ENCODE measurements at places on chromosomes 16 and 17.

DNA sequence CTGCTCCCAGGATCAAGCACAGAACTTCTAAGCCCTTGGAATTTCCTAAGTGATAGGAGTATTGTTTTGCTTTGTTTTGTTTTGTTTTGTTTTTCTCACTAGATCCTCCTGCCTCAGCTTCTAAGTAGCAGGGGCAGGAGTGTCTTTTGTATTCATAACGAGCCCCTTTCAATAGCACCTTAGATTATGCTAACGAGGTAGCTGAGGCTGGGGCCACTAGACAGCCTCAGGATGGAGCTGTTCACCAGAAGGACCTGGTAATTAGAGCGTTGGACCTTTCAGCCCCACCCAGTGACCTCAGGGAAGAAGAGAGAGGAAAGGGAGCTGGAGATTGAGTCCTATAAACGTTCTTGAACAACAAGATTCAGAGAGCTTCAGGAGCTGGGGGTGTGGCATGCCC, 43.6 kb downstream of the IKZF3 start:
- DNase-seq = no peak

GRCh38 chr16:54072237-54072636, 214.3 kb downstream of the IRX3 start:
- no peak for DNase-seq

- no peak for DNase-seq
Observed at GRCh38 chr17:692116-692515, 22.5 kb downstream of the VPS53 start.

DNA sequence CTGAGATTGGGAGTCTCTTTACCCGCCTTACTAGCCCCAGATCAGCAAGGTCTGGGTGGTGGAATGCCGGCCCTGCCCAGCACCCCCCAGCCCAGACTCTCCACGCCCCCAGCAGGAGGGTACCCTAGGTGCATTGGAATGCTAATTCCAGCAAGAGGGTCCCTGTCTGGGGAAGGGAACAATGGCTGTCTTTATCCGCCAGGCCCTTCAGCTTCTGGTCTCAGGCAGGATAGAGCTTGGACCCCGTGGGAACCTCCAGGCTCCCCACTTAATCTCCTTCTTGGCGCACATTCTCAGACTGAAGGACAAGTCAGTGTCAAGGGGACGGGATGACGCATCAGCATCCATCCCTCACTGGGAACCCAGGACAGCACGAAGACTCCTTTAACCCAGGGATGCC, 85.1 kb downstream of the LITAF start:
- DNase-seq = no peak

DNA sequence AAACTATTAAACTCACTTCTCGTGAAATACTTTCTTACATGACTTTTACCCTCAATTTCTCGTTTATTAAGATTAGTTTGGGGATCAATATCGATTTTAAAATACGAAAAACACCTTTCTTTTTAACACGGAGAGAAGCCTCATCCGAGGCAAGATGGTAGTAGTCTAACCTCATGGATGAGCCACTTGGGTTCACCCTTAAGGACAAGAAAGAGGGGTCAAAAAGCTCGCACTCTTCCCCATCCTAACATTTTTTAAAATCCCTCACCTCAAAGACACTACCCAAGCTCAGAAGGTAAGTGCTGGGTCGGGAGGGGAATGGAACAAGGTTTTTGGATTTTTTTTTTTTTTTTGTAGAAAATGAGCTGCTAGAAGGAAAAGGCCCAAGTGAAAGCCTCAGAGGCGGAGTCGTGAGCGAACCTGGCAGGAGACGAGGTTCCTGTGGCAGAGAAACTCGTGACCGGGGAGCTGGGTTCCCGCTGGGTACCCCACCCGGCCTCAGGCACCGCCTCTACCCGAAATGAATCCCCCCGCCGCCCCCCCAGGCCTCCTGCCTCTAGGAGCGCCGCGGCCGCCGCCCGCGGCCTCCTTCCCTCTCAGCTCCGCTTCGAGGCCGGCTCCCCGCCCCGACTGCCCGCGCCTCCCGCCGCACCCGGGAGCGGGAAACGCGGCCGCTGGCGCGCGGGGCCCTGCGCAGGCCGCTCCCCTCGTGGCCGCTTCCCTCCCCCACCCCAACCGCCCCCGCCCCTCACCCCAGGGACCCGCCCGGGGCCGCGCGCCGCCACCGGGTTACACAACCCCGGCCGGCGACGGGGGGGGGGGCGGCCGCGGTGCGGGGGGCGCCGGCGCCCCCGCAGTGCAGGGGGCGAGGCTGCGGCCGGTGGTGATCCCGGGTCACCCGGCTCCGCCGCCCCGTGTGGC, 1.6 kb downstream of the NUFIP2 start:
- DNase-seq = peak; percentile 42

- no peak for DNase-seq
Observed at GRCh38 chr16:60852635-60853034, 1183.6 kb downstream of the CDH8 start.

- DNase-seq = no peak
Observed at GRCh38 chr16:90078579-90078895, 1.4 kb upstream of the PRDM7 start.

GRCh38 chr16:54628796-54629625, 301.7 kb upstream of the IRX5 start:
- no peak for DNase-seq

DNA sequence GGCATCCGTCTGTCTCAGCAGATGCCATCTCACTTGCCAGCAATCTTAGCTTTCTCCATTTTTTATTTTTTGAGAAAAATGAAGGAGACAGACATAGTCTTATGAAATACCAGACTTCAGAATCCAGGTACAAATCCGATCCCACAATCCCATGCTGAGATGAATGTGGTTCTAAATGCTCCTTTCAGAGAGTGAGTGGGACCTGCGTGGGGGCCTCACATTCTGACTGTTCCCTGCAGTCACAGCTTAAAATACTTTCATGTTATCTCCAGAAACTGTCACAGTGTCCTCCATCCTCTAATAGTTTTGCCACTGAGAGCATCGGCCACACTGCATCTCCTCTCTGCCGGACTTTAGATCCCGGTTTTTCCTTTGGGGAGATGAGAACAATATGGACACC, 34.9 kb upstream of the ENDOV start:
- no peak for DNase-seq

DNA sequence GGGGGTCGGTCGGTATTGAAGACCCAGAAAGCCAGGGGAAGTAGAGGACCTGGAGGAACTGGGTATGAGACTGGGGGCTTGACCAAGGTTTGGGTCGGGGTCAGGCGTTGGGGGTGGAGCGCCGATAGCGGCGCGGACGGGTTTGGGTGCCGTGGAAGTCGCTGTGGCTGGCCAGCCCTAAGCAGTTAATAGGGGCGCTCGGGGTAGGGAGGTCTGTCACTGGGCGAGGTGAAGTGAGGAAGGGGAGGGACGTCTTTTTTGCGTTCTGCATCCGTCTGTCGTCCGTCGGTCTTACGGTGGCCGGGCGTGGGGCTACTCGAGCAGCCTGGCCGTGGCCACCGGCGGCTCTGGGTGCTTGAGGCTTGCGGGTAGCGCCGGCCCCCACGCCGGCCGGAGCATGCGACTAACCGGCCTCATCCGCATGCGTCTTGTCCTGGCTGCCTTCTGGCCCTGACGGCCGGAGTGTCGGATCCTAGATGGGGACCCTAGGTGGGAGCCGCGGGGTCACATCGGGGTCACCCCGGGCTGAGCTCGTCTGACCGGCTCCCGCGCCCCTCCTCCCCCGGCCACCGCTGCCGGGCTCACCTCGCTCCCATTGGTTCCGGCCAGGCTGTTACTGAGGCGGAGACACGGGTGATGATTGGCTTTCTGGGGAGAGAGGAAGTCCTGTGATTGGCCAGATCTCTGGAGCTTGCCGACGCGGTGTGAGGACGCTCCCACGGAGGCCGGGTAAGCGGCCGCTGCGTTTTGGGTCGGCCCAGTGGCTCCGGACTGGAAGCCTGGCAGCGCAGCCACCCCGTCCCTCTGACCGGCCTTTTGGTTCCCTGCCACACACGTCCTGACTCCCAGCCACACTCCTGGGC, 10.3 kb upstream of the TMEM88 start:
- DNase-seq = peak; percentile 76

GRCh38 chr16:30760001-30760559, 1.8 kb downstream of the CFAP119 start:
- DNase-seq = no peak

- no peak for DNase-seq
Observed at GRCh38 chr16:3503523-3503922, 2.7 kb downstream of the CLUAP1 start.

GRCh38 chr17:61410141-61411010, 10.7 kb downstream of the TBX2 start:
- DNase-seq = peak; percentile 65

DNA sequence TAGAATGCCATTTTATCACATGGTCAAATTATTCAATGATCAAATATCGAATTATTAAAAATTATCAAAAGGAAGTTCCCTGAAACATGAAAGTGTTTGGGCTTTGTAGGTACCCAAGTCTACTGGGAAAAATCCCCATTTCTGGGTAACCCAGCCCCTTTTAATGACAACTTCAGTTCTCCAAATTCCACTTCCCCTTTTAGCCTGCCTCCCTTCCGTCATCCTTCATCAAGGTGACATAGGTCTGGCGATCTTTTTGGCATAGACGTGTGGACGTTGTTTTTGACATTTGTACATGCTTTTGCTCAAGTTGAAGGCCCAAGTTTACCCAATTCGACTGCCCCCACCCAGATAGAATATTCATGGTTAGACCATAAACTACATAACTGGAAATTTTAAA, 660.9 kb downstream of the MAF start:
- no peak for DNase-seq

DNA sequence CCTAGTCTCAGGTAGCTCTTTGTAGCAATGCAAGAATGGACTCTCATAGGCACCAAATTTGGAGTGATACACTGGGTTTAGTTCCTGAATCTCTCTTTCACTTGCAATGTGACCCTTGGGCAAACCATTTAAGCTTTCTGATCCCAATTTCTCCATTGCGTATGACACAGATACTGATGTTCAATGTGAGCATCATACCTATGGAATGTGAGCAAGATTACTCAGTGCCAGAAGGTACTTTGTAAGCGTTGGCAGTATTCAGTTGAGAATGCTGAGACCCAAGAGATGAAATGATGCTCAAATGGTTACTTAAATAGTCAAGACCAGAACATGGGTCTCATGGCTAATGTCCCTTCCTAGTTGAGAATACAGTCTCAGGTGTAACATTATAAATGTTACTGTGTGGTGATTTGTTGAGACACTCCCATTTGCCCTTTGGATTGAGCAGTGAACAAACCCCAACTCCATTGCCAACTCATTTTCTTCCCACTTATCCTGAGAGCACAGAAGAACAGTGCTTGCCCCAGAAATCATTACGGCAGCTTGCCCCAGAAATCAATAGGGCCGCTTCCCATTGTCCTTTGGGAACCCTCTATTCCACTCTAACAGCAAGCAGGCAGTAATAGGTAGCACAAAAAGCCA, 134.1 kb downstream of the SOX9 start:
- DNase-seq = no peak

- no peak for DNase-seq
Observed at GRCh38 chr16:86685076-86685475, 106.7 kb downstream of the FOXL1 start.

DNA sequence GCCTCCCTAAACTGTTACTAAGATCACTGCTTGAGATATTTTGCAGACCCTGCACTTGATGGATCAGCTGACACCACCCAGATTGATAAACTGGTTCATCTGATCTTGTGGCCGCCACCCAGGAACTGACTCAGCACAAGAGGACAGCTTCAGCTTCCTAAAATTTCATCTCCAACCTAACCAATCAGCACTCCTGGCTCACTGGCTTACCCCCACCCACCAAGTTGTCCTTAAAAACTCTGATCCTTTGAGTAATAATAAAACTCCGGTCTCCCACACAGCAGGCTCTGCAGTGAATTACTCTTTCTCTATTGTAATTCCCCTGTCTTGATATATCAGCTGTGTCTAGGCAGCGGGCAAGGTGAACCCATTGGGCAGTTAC, 174.8 kb downstream of the UTP18 start:
- no peak for DNase-seq

DNA sequence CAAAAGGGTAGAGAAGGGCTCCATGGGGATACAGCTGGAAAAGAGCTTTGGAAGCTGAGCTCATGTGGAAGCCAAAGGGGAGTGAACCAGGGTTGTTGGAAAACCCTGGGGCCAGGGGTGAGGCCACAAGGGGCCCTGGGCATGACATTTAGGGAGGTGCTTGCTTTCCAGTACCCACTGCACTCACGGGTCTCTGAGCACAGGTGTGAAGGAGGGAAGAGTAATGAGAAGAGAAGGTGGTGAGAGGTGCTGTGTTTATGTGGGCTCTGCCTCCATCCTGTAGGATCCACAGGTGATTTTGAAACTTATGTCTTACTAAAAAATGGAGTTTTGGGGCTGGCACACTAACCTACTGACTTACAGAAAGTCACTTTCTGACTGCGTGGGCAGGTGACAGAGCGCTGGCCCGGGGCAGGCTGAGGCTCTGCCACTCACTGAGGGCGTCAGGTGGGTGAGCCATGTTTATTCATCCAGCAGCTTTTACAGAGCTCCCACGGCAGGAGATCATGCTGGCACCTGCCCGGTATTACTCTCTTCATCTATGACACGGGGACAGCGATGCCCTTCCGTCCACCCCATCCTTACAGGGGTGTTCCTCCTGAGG, 18.9 kb downstream of the KSR1 start:
- DNase-seq = no peak

DNA sequence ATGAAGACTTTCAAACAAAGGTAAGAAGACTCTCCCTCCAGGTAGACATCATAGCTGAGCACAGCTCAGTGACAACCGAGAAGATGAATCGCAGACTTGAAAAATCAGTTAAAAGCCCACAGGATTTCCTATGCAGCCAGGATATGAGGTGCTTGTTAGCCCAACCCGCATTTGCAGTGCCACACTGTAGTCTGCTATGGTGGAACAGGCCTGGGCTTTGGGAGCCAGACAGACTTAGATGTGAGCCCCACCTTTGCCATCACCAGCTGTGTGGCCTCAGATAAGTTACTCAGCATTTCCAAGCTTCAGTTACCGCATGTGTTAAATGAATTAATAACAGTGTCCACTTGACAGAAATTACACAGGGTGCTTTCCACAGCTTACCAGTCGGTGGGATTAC, 204.4 kb upstream of the HS3ST3A1 start:
- DNase-seq = no peak

GRCh38 chr17:17134957-17135333, 71.2 kb downstream of the PLD6 start:
- no peak for DNase-seq

DNA sequence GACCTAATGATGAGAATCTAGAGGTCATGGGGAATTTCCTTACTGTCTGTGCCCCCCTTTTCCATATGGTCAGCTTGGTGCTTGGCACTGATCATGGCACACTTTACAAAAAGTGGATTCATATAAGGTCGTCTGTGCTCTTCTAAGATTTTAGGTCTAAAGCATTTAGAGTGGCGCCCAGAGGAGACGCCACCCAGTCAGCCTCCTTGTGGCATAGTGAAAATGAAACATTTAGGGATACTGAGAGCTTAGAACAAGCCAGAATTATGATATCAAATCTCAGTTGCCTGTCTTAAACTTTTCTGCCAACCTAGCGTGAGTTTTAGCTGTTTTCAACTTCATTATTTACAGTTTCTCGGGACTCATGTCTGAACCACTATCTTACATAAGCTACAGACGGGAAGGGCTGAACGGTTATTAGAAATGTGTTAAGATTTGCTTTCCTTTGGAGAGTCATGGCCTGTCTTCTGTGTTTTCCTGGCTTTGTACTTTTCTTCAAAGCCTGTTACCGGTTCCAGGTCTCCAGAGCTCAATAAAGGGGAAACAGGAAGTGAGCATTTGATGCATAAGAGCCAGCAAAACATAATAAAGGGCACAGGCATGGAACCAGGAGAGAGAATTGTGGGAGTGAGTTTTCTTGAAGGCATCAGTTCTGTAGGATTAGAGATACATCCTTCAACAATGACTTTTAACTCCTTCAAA, 13.7 kb downstream of the ZNRF1 start:
- DNase-seq = no peak

All from T follicular helper cell (primary cell).